ENCODE measurements at places on chromosomes 7 and 10.

GRCh38 chr10:77970869-77971803 lies 44.6 kb upstream of the DLG5 start:
- no peak for DNase-seq

DNA sequence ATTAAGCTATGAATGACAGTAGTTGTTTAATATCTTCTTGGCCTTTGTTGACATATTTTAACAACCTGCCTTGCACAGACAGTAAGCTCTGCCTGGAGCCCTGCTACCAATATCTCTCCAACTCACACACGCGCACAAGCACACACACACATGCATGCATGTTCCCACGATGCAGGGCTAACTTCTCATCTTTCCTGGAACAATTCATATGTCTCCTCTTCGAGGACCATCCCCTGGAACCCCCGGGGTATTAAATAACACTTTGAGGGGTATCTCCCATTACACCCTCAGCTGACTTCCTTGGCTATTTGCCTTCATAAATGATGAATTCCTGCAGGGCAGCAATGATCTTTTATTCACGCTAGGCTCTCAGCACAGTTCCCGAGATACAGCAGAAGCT lies 258.0 kb downstream of the TRIL start:
- no peak for DNase-seq

- DNase-seq, result no peak
Observed at GRCh38 chr10:43043342-43043772, 33.5 kb upstream of the RET start.

GRCh38 chr7:157990881-157991250 lies 596.8 kb downstream of the PTPRN2 start:
- DNase-seq, result no peak

GRCh38 chr7:143361552-143362130 lies 872 bp downstream of the FAM131B start:
- DNase-seq, result no peak

DNA sequence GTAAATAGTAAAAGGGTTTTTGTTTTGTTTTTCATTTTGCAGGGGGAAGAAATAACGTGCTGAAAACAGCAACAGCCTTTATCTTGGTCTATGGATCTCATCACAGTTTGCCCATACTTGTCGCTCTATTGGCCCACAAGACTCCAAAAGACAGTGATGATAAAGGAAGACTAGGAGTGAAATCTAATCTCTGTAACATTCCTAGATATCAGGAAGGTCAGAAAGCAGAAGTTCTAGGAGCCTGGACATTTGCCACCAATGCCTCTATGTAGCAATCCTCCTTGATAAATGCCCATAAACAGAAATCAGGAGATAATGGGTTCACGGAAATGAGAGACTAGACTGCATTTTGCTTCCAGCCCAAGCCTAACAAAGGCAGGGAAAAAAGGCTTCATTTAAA lies 8.9 kb downstream of the CUBN start:
- DNase-seq, result no peak

- no peak for DNase-seq
Observed at GRCh38 chr10:77081481-77081891, 556.1 kb downstream of the KCNMA1 start.

- no peak for DNase-seq
Observed at GRCh38 chr10:93488956-93489528, 6.9 kb upstream of the MYOF start.

- DNase-seq, result no peak
Observed at GRCh38 chr10:52099026-52099600, 215.0 kb upstream of the DKK1 start.

DNA sequence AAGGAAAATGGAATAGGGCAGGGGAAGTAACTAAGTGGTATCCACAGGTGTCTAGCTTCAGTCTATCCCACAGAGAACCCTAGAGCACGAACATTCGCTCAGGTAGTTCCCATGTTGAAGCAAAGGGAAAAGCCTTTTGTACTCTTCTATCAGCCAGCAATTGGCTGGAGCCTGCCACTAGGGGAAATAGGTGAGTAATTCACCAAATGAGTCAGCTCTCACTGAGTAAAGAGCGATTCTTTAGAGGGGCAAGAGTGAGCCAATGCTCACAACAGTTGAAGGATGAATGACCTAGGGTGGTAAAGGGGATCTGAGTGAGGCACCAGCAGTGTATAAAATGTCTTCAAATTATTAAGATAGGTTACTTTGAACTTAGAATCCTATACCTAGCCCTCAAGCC lies 94.1 kb upstream of the ZNF800 start:
- DNase-seq, result peak; percentile 2

DNA sequence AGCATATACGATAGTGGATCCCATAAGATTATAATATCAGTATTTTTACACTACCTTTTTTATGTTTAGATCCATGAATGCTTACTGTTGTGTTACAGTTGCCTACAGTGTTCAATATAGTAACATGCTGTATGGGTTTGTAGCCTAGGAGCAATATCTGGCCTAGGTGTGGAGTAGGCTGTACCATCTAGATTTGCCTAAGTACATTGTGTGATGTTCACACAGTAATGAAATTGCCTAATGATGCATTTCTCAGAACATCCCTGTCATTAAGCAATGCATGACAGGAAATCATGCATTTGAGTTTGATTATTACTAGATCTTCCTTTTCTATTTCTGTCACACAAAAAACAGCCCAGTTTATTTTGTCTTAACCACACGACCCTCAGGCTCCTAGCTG lies 14.5 kb downstream of the CBX3 start:
- DNase-seq, result no peak

GRCh38 chr7:30139836-30140384 lies 5.1 kb downstream of the MTURN start:
- DNase-seq, result no peak

- no peak for DNase-seq
Observed at GRCh38 chr10:88330174-88330573, 252.9 kb downstream of the RNLS start.

- DNase-seq, result no peak
Observed at GRCh38 chr10:84184517-84184916, 9.8 kb upstream of the CDHR1 start.

GRCh38 chr10:101489355-101489754 lies 98.7 kb downstream of the POLL start:
- DNase-seq, result no peak

- no peak for DNase-seq
Observed at GRCh38 chr10:84172467-84173356, 889 bp upstream of the GPR15LG start.

DNA sequence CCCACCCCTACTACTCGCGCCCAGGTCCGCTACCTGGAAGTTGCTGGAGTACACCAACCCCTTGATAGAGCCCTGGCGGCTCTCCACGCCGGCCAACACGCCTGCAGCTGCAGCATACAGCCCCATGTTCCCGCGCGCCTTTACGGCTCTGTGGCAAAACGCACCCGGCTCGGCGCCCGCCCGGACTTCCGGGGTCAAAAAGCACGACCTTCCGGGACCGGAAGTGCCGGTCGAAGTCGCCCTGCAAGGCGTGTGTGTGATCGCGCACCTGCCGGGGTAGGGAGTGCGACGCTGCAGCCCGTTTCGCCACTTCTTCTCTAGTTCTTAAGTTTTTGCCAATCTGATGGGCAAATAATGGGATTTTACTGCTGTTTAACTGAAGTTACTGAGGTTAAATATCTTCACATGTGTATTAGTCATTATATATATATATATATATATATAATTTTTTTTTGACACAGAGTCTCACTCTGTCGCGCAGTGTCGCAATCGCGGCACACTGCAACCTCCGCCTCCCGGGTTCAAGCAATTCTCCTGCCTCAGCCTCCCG lies at the start of gene NSUN5:
NSUN5 (minus strand) TSS at position 162 of the 550 bp plus-strand sequence; CDS start at position 126, 36 bp downstream.
- DNase-seq, result peak; percentile 84

- DNase-seq, result no peak
Observed at GRCh38 chr7:92767437-92767836, 68.9 kb downstream of the CDK6 start.

DNA sequence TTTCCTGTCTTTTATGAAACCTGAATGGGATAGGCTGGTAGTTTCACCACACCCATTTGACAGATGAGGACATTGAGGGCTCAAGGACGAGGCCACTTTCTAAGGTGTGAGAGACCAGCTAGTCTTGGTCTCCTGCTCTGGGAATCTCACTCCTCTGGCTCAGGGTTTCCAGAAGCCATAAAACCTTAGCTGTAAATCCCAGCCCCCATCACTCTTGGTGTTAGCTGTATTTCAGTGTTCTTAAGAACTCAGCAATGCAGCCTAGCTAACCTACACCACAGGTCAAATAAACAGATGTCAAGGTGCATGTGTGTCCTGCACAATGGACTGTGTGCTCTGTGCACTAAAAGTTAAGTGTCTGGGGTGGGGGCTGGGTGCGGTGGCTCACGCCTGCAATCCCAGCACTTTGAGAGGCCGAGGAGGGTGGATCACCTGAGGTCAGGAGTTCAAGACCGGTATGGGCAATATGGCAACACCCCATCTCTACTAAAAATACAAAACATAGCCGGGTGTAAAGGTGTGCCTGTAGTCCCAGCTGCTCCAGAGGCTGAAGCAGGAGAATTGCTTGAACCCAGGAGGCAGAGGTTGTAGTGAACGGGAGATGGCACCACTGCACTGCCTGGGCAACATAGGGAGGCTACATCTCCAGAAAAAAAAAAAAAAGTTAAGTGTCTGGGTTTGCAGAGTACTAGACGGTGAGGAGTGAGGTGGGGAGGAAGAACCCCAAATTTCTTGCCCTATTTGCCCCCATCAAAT lies 567 bp upstream of the EPO start:
- DNase-seq, result no peak

GRCh38 chr7:75981453-75982305 lies 12.7 kb downstream of the TMEM120A start:
- no peak for DNase-seq

DNA sequence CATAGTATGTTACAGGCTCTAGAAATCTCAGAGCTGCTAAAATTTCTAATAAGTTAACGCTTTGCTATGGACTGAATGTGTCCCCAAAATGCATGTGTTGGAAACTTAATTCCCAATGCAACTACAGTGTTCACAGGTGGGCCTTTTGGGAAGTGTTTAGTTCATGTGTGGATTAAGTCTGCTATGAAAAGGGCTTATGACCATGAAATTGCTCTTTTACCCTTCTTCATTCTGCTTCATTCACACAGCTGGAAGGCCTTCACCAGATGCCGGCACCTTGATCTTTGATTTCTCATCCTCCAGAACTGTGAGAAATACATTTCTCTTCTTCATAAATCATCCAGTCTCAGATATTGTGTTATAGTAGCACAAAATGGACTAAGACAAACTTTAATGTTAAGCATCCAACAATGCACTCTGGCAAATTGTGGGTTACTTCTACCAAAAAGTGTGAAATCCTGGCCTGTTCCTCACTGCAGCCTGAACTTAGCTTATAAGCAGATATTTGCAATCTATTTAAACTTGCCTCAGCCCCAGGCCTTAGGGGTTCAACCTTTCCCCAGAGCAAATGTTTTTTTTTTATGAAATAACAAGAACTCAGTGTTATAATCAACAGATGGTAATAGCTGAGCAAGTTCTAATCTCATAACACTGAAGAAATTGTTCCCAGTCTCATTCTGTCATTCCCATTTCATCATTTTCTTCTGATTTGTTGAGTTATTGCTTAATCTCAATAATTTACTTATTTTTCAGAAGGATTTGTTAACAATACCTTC lies 523.6 kb downstream of the KIF20B start:
- DNase-seq, result no peak

GRCh38 chr10:26440088-26440470 lies 1.9 kb downstream of the APBB1IP start:
- no peak for DNase-seq

DNA sequence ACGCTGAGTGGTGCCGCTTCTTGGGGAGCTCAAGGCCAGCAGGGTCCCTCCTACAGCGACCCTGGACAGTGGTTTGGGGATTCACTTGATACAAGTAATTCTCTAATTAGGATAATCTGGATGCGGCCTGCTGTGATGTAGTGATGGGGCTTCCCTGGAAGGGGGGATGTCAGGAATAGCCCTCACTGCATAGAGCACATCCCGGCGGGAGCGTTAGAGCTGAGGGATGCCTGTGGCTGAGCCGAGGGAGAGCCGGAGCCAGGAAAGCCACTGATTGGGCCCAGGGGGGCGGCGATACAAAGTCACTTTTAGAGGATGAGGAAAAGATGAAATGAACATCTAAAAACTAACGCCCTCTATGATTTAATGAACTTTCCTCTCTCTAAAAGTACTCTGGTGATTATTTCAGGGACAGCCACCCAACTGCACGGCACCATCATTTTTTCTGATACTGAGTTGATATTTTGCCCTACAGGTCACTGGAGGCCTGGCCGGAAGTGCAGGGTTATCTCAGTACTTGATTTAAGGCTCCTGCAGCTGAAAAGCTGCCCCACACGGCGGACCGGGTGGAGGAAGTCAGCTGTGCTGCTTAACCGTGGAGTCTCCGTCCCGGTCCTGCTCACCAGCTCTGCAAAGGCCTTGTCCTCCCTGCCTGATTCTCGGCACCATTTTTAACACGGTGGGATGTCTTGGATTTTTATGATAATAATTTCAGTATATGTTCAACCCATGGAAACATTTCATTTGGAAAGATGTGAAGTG lies 518.8 kb downstream of the DNAJB6 start:
- no peak for DNase-seq

- DNase-seq, result no peak
Observed at GRCh38 chr10:31876652-31877352, 51.8 kb downstream of the ARHGAP12 start.

- DNase-seq, result no peak
Observed at GRCh38 chr10:132109341-132110110, 43.8 kb downstream of the JAKMIP3 start.

DNA sequence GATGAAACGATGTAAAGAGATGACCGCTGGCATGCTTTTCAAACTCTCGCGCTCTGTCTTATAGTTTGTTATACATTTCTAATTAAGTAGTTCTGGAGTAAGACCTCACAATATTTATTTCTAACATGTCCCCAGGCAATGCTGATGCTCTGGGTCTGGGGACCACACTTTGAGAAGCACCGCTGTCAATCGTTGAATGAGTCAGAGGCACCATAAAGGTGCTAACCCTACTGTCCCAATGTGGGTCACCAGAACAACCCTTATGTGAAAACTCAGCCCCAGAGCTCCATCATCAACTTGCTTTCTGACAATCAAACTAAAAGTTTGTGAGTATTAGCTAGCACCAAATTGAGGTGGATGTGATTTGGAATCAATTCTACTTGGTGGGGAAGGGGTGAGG lies 284.1 kb upstream of the PRKCQ start:
- DNase-seq, result no peak

- no peak for DNase-seq
Observed at GRCh38 chr7:130669085-130669700, 645 bp upstream of the COPG2 start.

DNA sequence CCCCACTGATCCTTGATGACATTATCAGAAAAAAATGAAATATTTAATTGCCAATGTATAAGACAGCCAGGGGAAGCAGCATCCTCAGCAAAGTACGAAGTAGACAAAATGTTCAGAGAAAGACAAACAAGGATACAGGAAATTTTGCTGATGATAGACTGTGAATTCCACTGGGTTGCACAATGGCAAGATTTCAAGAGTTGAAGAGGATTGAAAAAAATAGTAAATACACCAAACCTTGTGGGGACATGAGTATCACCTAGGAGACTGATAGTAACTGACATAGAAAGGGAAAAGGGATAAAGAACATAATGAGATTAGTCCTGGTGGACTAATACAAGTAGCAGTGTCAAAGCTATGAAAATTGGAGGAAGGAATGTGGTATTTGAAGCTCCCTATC lies 16.5 kb downstream of the CNOT4 start:
- DNase-seq, result no peak

Data from stimulated activated CD8-positive, alpha-beta memory T cell treated with anti-CD3 and anti-CD28 coated beads, Interleukin-7, amount 100 ng/mL, for 4 hours (primary cell).